ENCODE measurements at places on chromosomes 5 and 9.
A peak's percentile ranks its signal among the peaks of the same experiment; 100 is the strongest.

- DNase-seq, result no peak
Measured at GRCh38 chr5:80308526-80308925, 11.3 kb upstream of the SPZ1 start.

- no peak for DNase-seq
Measured at GRCh38 chr5:121164632-121165031, 687.0 kb upstream of the FTMT start.

GRCh38 chr9:92159058-92159457, 43.8 kb upstream of the SPTLC1 start:
- DNase-seq, result no peak

DNA sequence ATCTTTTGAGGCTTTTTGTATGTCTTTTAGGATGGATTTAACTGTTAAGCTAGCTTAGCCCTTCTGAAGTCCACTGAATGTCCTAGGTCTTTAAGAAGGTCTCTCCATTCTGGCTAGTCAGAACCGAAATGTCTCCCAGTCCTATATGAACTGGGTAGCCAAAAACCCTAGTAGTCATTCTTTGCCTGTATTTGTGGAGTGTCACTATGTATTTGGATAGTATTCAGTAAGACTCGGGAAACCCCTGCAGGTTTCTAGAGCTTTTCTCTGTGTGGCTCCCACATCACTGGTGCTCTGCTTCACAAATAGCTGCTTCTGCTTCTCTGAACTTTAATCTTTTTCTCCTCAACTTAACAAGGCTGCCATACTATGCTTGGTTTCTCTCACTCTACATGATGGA, 68.0 kb downstream of the RIC1 start:
- no peak for DNase-seq

- no peak for DNase-seq
Measured at GRCh38 chr5:50968356-50969149, 302.1 kb downstream of the PARP8 start.

- DNase-seq, result no peak
Measured at GRCh38 chr5:143471666-143472464, 68.4 kb upstream of the NR3C1 start.

DNA sequence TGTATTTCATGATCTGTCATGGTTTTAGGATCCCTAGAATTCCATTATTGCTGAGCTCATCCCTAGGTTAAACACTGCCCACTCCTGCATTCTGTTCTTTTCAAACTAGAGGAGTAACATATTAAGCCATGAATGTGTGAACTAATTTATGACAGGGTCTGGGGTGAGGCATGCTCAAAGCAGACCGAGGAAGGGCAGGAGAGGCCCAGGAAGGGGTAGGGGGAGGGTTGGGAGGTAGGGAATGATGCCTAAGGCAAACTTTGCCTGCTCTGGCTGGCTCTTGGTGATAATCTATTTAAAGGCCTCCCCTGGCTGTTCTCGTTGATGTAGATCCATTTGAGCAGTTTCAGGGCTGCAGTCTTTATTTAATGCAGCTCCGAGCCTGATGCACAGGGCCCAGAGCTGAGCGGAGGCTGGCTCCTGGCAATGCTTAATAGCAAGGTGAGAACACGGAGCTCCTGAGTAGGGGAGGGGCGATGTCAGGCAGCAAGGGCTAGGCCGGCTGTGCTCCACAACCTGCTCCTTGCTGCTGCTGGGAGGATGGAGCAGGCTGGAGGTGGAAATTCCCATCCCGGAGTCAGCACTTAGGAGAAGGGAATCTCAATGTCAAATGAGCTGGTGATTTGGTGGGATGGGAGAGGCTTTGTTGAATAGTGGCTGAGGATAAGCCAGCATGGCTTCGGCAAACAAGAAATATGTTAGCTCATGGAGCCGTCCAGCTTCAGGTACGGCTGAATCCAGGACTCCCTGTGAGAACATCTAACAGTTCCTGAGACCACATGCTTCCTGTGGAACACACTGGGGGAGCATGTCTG, 73.2 kb upstream of the UNC5A start:
- no peak for DNase-seq

DNA sequence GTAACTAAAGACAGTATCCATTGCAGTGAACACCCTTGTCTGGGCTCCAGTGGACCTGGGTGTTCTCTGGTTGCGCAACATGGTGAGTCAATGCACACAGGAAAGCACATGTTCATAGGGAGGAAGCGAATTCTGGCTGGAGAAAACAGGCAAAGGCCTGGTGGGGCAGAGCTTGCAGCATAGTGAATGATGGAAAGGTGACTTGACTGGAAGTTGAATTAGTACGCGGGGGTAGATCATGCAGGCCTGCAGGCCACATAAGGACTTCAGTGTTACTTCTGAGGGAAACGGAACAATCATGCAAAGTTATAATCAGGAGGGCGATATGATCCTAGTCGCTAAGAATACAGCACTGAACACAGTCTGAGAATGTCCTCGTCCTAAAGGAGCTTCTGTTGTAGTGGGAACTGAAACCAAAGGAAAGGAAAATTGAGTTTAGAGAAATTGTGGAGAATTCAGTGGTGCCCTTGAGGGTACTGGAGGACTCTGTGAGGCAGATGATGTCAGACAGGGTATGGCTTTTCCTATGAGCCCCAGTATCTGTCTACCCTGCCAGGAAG, 71.9 kb upstream of the RANBP3L start:
- no peak for DNase-seq

DNA sequence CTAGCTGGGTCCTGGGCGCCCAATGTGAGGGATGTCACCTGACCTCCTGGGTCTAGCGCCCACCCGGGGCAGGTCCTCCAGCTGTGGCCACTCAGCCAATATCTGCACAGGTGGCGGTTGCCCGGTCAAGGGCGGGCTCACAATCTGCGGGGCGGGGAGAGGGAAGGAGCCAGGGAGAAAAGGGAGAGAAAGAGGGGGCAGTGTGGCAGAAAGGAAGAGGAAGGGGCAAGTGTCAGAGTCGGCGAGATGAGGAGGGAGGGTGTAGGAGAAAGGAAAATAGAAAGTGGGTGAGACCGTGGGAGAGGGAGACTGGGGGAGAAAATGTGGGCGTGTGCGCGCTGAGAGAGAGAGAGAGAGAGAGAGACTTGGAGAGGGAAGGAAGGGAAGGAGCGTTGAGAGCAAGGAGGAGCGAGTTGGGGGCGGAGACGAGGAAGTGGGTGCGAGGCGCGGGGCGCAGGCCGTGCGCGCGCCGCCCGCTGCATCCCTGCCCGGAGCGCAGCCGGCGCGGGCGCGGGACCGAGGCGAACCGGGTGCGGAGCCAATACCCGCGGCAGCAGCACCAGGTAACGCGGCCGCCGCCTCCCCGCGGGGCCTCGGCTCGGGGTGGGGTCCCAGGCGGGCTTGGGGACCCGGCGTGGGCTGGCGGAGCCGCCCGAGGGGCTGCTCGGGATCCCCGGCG, at the start of gene HRH2:
Gene HRH2, plus strand, starts transcription at position 479 of the 679 bp plus-strand sequence. CDS start 25,163 bp downstream, outside the sequence.
- DNase-seq, result peak; percentile 58

GRCh38 chr5:10400411-10400810, 41.3 kb upstream of the ROPN1L start:
- DNase-seq, result no peak

DNA sequence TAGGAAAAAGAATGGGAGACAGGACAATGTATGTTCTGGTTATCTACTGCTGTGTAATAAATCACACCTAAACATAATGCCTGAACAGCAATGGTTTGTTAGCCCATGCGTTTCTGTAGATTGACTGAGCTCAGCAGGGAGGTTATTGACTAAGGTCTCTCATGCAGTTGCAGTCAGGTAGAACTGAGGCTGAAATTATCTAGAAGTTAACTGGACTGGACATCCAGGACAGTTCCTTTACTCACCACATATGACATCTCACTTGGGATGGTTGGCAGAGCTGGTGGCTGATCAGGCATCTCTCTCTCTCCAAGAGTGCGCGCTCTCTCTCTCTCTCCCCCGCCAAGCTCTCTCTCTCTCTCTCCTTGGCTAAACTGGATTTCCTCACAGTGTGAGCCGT, 8.9 kb upstream of the FOXB2 start:
- DNase-seq, result no peak

DNA sequence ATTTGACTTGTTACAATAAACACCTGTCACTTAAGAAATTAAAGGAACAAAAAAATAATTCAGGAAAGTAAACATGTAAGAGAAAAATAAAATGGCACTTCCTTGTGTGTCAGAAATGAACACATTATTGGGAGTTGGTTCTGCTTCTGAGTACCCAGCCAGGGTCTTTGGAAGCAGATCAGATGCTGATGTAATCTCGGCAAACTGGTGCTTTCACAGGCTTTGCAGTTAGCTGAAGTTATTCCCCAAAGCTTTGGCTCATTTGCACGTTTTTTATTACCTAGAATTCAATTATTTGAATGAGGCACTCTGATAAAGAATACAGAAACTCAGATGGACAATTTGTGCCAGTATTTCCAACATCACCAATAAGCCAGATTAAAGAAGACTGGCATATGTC, 10.9 kb downstream of the CDH18 start:
- DNase-seq, result no peak

DNA sequence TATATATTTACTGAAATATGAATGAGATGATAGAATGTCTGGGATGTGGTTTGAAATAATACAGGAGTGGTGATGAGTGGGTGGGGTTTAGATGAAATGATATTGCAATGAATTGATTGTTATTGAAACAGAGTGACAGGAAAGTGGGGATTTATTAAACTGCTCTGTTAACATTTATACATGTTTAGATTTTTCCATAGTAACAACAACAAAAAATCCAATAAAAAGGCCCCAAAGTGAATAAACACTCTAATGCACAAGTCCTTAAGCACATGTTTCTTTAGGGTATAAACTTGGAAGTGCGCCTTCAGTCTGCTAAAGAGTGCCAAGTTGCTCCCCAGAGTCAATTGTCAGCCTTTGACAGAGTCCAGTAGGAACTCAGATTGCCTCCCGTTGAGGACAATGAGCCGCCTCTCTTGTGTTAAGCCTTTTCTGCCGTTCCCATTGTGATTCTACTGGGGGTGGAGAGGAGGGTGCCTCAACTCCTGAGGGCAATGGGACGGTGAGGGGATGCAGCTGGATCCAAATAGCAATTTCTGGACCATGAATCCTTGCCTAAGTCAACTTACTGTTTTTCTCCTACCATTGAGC, 112.3 kb downstream of the SLC28A3 start:
- DNase-seq, result no peak

GRCh38 chr5:159342840-159343239, 12.6 kb upstream of the IL12B start:
- no peak for DNase-seq

GRCh38 chr9:123960366-123960765, 30.4 kb upstream of the DENND1A start:
- no peak for DNase-seq
